ENCODE measurements at places on chromosomes 6 and 20.

- peak; percentile 89 for DNase-seq
These were observed 17.2 kb downstream of the CTNNBL1 start for GRCh38 chr20:37711001-37711400.

- DNase-seq = no peak
These were observed 112.8 kb downstream of the ADGRG6 start for GRCh38 chr6:142414462-142415250.

GRCh38 chr6:132648828-132649227, 10.2 kb downstream of the TAAR1 start:
- DNase-seq = no peak

DNA sequence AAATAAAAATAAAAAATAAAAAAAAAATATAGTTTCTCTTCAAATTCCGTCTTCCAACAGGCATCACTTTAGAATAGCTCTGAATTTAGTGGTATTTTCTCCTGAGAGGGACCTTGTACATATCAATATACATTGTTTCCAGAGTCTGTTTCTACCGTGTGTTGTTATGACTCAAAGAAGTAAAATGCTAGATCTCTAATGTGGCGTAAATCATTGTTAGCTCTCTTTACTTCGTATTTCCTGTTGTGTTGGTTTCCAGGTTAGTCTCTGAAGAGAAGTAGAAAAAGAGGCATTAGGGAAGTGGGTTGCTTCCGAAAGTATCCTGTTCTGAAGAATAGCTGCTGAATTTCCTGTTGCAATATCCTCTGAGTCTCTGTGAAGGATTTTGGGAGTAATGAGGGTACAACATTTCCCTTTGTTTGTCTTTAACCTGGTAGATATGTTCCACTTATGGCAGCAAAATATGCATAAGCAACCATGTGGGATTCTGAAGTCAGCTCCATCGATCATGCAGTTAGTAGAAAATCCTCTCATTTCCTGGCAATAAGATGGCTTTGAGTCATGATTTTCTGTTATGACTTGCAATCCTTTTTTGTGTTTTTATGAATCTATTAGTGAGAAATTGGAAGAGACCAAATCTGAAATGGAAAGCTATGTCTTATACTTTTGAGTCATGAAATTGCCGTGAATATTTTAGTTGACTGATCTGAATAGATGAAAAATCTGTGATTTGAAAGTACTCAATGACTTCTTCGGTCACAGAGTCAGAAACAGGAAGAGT, 42.0 kb upstream of the MCHR2 start:
- no peak for DNase-seq

GRCh38 chr6:21461844-21462518, 131.6 kb upstream of the SOX4 start:
- DNase-seq = no peak

DNA sequence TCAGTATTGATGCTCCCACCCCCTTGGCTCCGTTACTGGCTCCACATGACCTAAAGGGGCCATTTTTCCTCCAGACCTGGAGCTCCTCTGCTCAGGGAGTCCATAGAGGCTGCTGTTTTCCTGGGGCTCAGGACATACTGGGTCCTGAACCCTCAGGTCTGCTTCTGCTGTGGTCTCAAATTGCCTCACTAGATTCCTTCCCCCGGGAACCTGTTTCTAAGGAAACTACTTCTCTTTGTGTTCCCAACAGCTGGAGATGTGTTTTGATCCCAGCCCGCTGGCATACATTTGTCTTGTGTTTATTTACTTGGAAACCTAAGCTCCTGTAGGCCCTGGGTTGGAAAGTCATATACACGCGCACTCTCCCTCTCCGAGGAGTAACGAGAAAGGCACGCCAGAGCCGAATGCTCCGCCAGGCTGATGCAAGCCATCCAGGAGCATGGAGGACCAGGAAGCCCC, 222.8 kb downstream of the UST start:
- no peak for DNase-seq

- peak; percentile 84 for DNase-seq
These were observed 983 bp upstream of the ADISSP start for GRCh38 chr20:3768342-3769130.

GRCh38 chr6:68740828-68741500, 105.9 kb downstream of the ADGRB3 start:
- DNase-seq = no peak

DNA sequence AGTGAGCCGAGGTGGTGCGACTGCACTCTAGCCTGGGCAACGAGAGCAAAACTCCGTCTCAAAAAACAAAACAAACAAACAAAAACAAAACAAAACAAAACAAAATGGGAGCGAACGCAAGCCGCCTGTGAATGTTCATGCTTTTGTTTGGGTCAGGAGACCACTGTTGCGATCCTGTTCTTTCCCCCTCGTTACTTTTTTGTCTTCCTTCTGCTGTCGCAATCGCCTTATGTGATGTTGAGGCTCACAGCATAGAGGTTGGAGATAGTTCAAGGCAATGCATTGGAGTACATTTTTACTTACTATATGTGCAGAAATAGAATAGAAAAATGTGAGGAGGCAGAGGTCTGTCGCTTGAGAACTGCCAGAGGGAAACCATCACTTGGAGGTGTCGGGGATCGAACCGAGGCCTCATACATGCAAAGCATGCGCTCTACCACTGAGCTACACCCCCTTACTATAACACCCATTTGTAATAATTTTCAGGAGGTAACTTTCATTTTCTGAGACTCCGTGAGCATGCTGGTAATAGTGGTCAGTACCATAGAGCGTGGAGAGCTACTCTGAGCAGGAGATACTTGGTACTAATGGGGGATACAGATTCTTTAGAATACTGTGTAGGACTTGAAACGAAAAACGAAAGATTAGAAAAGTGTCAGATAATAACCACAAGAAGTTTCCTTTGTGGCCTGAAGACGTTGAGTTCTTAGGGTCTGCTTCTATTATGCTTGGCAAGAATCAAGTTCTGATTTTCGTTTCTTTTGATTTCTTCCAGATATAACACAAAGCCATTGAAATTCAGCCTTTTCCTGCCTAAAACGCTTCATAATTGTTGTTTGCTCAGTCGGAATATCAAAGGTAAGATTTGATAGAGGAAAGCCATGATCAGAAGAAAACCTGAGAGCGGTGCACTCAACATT, 121.1 kb downstream of the TRIM27 start:
- no peak for DNase-seq

GRCh38 chr6:143516690-143517446, 5.3 kb upstream of the FUCA2 start:
- DNase-seq = no peak

DNA sequence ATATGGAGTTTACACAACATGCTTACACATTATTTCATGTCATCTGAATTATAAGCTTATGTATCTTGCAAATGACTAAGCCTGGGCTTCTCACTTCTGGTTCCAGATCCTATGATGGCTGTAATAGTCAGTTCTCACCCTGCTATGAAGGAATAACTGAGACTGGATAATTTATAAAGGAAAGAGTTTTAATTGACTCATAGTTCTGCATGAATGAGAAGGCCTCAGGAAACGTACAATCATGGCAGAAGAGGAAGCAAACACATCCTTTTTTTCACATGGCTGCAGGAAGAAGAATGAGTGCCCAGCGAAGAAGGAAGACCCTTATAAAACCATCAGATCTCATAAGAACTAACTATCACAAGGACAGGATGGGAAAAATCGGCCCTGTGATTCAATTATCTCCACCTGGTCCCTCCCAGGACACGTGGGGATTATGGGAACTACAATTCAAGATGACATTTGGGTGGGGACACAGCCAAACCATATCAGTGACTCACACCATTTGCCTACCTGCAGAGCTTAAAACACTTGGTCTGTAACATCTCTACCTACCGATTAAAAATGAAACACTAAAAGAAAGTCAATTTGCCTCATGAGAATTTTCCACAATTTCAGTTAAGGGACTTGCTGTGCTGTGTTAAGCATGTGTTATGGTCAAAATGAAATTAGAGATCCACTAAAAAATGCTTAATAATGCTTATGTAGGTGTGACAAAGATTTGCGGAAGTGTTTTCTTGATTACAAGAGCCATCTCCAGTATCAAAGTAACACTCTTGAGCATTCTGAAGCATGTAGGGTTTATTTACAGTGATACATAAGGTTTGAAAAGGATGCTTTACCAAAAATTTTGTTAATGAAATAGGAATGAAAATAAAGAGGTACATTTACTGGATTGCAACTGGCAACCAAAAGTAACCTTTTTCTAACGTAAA, 2.2 kb upstream of the RWDD1 start:
- DNase-seq = no peak

DNA sequence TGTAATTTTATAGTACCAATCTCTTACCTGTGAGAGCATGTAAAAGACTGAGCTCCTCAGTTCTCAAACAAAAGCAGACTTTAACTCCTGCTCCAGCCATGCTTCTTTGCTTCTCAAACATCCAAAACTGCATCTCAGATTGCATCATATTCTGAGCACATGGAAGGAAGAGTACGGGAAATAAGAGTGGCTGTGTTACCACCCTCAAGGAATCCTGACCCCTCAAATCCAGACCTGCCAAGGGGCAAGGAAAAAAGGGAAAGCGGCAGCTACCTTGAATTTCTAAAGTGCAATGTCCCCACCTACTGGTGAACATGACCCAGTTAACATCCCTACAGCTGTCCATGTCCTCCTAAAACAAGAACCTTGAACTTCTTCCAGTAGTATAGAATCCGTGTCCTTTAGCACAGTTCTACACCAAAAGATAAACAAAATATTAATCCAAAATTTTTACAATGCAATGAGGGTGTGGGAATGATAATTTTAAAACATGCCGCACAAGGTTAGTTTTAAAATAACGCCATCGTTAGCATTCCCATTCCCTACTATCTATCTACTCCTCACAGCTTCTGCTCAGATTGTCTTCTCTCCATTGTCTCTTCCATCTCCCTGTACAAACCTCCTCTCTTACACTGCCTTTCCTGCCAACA, 34.1 kb upstream of the HLA-DQB1 start:
- DNase-seq = peak; percentile 77

DNA sequence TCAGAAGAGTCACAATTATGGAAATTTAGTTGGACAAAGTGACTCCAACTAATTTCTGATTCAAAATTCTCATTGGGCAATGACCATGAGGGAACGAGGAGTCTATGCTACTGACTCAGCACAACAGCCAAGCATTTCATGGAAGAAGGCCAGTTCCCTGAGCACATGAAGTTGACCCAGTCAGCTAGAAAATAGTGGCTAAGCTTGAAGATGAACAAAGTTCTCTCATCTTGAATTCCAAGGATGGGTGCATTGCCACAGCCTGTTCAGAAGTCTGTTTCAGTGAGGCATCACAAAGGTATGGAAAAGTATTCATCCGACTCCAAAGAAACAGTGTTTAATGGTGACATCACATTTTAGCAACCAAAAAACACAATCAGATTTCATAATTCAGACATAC, 676.9 kb downstream of the HACE1 start:
- no peak for DNase-seq

DNA sequence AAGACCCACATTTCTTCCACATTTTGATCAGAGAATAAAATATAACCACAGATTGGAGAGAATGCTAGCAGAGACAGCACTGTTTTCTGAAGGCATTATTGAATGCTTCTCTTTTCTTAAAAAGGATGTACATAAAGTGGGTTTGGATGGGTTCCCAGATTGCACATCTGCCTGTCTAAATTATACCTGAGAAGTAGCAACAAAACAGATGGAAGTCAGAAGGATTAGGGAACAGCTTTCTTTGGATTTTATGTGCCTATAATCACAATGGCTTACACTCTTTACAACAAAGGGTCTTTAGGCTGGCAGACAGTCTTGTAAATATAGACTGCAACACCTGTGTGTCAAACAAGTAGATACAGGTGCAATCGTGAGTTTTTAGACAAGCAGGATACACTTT, 622.2 kb upstream of the MANEA start:
- no peak for DNase-seq

DNA sequence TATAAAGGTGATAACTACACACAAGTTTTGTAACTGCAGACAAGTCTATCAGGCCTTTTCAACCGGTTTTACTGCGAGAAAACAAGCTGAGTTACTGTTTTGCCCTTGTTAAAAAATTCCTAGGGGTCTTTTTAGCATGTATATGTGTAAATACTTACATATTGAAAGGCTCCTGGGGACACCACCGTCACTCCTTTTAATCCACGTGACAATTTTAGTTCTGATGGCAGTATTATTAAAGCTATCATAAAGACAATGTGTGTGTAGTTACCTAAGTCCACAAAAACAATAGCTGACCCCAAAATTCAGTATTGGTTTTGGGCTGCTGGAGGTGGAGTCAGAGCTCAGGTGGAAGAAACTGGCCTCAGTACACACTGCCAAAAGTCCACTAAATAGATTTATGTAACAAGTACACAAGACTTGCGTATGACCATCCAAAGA, 41.3 kb upstream of the HFE start:
- no peak for DNase-seq

DNA sequence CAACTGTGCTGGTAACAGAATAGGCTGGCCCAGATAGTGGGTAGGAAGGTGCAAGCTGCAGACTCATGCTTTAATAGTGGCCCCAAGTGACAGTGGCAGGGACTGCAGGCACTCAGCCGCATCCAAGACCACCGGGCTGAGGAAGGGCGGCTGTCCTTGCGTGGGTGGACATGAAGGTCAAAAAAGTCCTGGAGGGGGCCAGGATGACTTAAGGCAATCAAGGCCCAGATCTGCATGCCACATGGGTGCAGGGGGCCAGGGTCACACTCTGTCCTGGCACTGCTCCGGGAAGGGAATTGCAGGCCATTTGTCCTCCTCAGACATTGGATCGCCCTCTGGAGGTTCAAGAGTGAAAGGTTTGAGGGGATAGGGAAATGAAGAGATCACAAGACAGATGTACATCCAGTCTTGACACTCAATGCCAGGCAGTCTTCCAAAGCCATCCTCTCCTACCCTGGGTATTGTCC, 10.4 kb upstream of the VNN2 start:
- peak; percentile 80 for DNase-seq

- DNase-seq = no peak
These were observed 116.9 kb downstream of the SLX4IP start for GRCh38 chr20:10551732-10552724.

All from small intestine (tissue), 16 donors.